ENCODE measurements at places on chromosomes 5 and 9.

- no peak for DNase-seq
These were observed 509.8 kb downstream of the CSNK1G3 start for GRCh38 chr5:124021776-124022175.

DNA sequence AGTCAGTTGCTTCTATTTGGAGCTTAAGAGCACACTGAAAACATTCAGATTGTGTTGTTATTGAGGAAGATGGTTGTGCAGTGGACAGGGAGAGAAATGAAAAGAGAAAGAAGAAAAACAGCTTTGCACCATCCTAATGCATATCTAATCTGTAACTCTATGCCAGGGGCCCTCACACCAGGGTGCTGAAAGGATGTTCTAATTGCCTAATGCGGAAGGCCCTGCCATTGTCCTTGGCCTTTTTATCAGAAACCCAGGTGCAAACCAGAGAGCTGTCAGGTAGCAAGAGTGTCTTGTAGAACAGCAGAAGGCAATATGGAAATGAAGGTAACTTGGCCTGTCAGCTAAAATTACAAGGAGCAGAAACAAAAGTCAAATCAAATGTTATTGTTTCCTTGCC lies 384.5 kb upstream of the PIK3R1 start:
- no peak for DNase-seq

- no peak for DNase-seq
These were observed 15.8 kb downstream of the SOHLH1 start for GRCh38 chr9:135683401-135684034.

GRCh38 chr5:148811756-148812155 lies 14.7 kb upstream of the ADRB2 start:
- DNase-seq, result peak; percentile 62

Measured in inflammatory macrophage treated with lipopolysaccharide for 1 hour (primary cell).